Kidney epithelial cell (primary cell): ENCODE measurements at places on chromosomes 6 and 20. TPM values are rescaled to one million over a fixed set of nuclear protein-coding genes. Genes with fewer than 3 reads are reported as not detected.

- DNase-seq: no peak
Measured at GRCh38 chr6:6169141-6169540, 151.3 kb downstream of the F13A1 start.

Gene GPR6
- total RNA-seq: not detected in 2 replicates

Gene TTLL9
- not detected in 2 replicates for total RNA-seq

Gene FRK
- total RNA-seq: 2.9 and 3.1 TPM in 2 replicates
